Stimulated activated CD8-positive, alpha-beta memory T cell treated with anti-CD3 and anti-CD28 coated beads, Interleukin-4, amount 100 ng/mL, for 24 hours (primary cell): ENCODE measurements at places on chromosomes 3 and 15.

GRCh38 chr3:165669504-165669903, 167.7 kb downstream of the BCHE start:
- DNase-seq, result no peak

DNA sequence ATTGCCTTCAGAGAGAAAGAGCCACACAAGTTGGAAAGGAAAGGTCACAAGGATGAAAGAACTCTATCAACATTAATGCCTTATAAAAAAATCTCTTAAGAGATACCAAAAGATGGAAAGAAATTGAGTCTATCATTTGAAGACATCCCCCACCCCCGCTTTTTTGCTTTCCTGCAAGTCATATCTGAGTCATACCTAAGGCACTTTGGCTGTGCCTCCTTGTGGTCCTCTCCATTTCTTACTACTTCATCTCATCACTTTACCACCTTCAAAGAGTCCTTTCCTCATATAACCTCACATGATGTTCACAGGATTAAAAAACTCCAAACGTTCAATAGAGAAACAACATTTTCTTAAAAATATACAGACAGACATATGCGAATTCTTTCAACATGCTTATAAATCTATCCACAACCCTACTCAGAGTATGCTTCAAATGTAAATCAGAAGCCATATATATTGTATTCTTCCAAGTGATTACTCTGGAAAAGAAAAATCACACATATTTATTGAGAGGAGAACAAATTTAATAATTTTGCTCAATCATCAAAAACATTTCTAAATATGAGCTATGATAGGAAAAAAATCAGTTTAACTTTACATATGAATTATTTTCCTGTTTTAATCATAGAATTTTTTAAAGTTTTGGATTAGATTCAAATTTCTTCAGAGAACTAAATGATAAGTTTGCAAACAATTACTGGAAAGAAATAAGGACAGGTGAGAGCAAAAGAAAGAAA, 1003.9 kb upstream of the CFAP20DC start:
- DNase-seq, result peak; percentile 6

- DNase-seq, result no peak
These were observed 18.3 kb downstream of the PARP16 start for GRCh38 chr15:65268411-65268810.

DNA sequence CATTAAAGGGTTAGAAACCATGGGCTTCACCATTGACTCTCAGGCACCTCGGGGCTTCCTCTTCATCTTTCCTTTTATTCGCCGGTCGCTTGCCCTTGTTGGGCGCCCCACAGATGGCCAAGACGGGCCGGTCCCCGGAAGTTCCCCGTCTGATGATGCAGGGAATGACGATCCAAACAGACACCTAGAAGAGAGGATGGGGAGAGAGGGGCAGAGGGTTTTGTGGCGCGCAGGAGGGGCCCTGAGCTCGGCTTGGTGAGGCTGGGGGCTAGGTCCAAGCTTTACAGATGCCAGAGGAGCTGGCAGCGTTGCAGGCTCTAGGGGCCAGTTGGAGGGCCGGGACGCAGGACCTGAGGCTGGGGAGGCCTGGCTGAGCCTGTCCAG, 532 bp upstream of the ESYT3 start:
- no peak for DNase-seq

- DNase-seq, result no peak
These were observed 183.5 kb downstream of the RYR3 start for GRCh38 chr15:33494306-33494705.

- DNase-seq, result no peak
These were observed 33.2 kb downstream of the SCG5 start for GRCh38 chr15:32674681-32675080.

GRCh38 chr15:31805090-31805662, 225.1 kb upstream of the CHRNA7 start:
- DNase-seq, result no peak

DNA sequence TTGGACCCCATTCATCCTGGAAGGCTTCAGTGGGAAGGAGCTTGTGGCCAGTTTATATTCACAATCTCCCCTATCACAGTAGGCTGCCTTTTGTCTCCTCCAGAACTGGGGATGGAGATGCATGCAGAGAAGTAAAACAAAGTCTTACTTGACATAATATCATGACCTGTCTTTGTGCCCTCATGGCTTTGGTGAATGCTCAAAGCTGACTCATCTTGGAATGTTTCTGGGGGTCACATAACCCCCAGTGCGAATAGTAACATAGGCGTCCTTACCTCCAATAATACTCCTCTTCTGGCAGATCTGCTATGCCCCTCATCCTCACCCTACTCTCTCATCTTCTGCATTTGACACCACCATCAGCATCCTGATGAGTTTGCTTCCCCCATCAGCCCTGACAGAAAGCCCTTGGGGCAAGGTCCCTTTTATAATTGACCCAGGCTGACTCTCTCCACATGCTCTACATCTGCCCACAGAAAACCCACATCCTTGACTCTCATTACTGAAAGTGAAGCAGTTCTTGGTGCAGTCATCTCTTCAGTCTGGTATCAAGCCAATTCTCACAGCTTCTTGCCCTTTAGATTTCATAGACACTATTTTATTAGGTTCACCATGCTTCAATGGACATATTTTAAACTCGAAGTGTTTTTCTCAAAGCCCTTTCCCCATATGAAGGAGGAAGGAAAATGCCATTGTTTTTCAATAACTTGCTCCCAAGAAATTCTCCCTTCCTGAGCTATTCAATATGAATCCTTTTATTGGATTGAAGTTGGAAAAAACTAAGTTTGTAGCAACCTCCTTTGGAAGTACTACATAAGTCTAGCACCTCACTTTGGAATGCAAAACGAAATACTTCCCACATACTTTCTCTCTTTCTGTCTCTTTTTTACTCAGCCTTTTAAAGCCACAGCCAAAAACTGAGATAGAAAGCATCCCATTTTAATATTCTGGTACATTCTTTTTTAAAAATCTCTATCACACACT, 36.6 kb downstream of the OSTN start:
- no peak for DNase-seq

DNA sequence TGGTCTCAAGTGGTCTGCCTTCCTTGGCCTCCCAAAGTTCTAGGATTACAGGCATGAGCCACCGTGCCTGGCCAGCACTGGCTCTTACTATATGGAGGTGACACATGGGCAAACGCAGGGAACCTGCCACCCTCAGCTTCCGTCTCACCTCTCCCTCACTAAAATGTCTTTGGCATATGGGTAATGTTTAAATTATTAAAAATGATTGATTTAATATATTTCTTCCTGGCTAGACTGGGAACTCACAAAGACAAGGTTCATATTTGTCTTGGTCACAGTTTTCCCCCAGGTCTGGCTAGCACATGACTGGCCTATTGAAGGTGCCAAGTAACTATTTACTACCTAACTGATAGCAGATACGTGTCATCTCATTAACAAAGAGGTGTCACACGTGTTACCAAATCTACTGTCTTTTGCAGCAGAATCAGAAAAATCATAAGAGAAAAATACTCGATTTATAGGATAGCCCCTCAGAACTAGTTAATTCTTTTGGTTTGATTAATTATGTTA, 48.2 kb downstream of the SYNM start:
- DNase-seq, result no peak

- DNase-seq, result no peak
These were observed 125.4 kb downstream of the VGLL3 start for GRCh38 chr3:86865506-86865905.

DNA sequence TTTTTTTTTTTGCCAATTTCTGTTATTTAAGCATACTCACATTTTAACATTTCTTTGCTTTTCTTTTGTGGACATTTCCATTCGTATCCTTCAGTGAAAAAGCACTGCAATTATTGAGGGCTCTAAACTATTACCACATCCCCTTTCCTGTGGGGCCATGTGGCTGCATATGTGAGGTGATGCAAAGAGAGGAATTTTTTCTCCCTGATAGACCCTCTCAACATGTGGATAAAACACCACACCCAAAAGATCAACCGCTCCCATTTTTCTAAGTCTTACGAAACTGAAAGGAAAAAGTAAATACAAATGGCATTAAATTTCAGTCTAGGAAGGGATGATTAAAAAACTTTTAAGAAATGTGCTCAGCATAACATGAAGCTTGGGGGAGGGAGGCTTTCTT, 68.8 kb downstream of the DNAJC13 start:
- DNase-seq, result no peak

GRCh38 chr3:119500901-119501300, 2.6 kb downstream of the TIMMDC1 start:
- DNase-seq, result no peak

GRCh38 chr3:17394541-17395155, 347.8 kb downstream of the TBC1D5 start:
- DNase-seq, result no peak

- DNase-seq, result no peak
These were observed 50.8 kb upstream of the PLAAT1 start for GRCh38 chr3:193190146-193190786.

DNA sequence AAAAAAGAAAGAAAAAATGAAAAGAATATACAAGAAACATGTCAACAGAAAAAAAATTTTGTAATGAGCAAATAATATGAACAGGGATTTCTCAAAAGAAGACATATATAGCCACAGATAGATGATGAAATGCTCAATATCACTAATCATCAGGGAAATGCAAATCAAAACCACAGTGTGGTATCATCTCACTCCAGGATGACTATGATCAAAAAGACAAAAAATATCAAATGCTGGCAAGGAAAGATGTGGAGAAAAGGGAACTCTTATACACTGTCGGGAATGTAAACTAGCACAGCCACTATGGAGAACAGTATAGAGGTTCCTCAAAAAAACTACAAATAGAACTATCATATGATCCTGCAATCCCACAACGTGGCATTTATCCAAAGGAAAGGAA, 94.1 kb downstream of the C3orf70 start:
- no peak for DNase-seq

- no peak for DNase-seq
These were observed 585 bp downstream of the CSK start for GRCh38 chr15:74782259-74783071.

GRCh38 chr3:59289831-59290230, 240.0 kb upstream of the CFAP20DC start:
- DNase-seq, result no peak

- DNase-seq, result no peak
These were observed 224.0 kb downstream of the CHL1 start for GRCh38 chr3:420584-420983.

- no peak for DNase-seq
These were observed 26.6 kb downstream of the RNU5B-1 start for GRCh38 chr15:65330934-65331645.

- no peak for DNase-seq
These were observed 64.6 kb upstream of the PFN2 start for GRCh38 chr3:150035301-150035779.

GRCh38 chr3:31968927-31969418, 12.1 kb downstream of the OSBPL10 start:
- DNase-seq, result no peak

- no peak for DNase-seq
These were observed 64.7 kb downstream of the ISL2 start for GRCh38 chr15:76401285-76401684.

DNA sequence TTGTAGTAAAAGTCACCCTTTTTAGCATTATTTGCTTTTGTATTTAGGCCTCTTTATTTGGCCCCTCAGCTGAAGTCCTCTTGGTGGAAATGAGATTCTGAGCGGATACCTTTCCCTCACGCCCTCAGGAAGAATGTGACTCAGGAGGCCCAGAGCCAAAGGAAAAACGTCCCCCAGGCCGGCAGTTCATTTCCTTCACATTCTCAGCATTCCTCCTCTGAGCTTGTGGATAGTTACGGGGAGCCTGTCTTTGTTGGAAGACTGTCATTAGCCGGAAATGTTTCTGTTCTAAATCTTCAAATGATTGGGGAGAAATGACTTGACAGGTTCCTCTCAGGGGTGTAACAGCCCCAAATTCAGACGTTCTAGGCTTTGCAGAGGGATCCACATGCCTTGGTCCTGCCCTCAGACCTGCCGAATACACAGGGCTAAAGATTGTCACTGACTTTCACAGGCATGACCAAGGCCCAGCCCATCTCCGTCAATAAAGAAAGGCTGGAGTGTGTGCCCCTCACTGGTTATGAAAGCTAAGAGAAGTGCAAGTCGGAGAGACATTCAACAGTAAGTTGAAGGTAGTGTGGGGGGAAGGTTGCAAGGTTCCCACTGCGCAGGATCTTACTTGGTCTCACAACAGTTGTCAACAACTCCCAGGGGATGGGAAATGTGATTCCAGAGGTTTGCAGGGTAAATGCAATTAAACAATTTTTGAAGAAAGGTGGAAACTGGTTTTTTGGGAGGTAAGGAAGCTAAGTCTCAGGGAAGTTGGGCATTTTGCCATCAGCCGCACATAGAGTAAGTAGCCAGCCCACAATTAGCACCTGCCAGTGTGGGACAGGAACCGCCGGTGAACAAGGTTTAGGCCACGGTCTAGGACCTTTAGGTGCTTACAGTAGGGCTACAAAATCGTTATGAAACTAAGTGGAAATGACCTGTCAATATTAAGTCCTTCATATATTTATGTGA, 39.7 kb upstream of the MYZAP start:
- no peak for DNase-seq

- DNase-seq, result no peak
These were observed 17.4 kb upstream of the TNFAIP8L3 start for GRCh38 chr15:51112078-51112477.

GRCh38 chr3:11558411-11558903, 85.3 kb downstream of the VGLL4 start:
- no peak for DNase-seq

GRCh38 chr15:39191871-39192291, 389.0 kb upstream of the THBS1 start:
- no peak for DNase-seq

DNA sequence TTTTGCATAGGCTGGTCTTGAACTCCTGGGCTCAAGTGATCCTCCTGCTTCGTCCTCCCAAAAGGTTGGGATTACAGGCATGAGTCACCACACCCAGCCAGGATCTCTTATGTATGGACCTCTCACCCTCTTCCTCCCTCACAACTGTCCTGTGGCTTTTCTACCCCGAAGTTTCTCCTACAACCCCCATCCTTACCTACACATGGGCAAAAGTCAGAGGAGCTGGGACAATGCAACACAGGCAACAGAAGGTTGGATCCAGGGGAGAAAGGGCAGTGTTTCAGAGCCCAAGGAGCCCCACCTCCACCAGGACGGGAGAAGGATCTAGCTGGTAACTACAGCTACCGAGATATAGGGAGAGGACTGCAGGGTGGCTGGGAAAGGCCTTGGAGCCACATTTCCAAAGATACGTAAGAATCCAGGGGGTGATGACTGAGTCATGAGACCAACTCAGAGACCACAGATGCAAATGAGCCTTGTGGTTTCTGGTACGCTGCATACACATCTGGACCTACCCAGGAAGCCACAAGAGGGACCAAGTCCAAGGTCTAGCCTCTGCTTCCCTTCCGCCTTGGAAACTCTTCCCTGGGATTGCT, 13.6 kb downstream of the IGDCC4 start:
- DNase-seq, result no peak

DNA sequence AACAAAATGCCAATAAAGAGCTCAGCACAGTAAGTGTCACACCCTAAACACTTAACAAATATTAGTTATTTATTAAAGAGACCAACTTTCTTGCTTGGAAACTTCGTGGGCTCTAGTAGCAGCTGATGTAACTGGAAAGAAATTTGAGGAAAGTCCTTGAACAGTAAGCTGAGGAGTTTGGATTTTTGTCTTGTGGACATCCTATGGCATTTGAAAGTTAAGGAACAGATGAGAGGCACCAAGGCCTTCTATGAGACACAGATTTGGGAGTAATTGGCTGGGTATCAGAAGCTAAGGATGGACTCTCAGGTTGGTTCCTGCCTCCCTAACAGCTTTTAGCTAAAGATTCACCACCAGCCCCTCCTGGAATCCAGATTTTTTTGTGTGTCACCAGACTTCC, 59.7 kb upstream of the FILIP1L start:
- DNase-seq, result no peak
